ENCODE measurements at places on chromosomes 13 and 19.

DNA sequence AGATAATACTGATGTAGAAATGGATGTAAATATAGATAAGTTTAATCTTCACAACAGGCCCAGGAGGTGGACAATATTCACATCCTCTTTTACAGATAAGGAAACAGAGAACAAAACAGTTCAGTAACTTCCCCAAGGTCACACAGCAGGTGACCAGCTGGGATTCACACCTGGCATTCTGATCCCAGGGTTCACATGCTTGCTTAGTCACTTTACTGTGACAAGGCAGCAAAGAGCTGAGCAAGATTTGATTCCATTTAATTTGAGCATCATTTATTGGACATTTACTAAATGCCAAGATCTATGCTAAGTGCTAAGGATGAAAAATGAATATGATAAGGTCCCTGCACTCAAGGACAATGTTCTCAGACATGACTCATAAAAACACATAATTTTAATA is 94.1 kb upstream of the STARD13 start:
- no peak for DNase-seq

DNA sequence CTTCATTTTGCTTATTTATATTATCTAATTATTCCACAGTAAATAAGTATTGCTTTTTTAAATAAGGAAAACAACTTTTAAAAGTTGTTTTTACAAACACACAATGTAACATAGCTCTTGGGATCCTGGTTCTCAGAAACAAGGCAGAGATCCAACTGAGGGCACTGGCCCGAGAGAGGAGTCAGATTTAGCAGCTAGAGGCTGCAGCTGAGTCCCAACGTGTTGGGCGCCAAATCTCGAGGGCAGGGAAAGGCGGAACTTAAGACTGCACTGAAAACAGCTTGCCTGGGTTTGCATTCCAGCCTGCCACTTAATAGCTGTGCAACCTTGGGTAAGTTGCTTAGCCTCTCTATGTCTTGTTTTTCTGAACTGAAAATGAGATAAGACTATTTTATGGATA is 16.4 kb upstream of the WASF3 start:
- no peak for DNase-seq

DNA sequence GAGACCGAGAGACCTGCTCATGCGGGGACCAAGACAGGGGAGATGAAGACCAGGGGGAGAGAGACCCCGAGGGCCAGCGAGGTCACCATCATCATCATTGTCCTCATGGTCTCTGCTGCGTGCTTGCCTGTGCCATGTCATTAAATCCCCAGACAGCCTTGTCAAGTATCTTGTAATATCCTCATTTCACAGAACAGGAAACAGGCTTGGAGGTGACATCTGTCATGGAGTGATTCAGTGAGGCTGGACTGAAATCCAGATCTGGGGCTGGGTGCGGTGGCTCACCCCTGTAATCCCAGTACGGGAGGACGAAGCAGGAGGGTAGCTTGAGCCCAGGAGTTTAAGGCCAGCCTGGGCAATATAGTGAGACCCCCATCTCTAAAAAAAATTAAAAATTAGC is 5.9 kb upstream of the NANOS2 start:
- DNase-seq = no peak

GRCh38 chr13:93169980-93170379 is 56.6 kb upstream of the GPC6 start:
- DNase-seq = no peak

- no peak for DNase-seq
Measured at GRCh38 chr13:52882785-52883184, 34.3 kb upstream of the PCDH8 start.

GRCh38 chr13:78598116-78598781 is 5.1 kb downstream of the POU4F1 start:
- DNase-seq = no peak

Data from neural crest cell (in vitro differentiated cells).